ENCODE measurements at places on chromosomes 5 and 9.

DNA sequence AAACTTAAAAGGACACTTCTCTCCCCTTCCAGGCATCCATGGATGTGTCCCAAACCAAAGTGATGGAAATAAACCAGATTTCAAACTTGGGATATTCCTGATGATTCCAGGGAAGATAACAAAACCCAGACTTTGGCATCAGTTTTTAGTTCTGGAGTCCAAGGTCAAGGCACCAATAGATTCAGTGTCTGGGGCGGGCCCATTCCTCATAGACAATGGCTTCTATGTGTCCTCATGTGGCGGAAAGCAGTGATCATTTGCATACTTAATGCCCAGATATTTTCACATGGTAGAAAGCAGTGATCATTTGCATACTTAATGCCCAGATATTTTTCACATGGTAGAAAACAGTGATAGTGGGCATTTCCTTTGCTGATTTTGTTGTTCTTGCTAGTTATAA, 151.4 kb upstream of the DAP start:
- no peak for DNase-seq

- DNase-seq, result no peak
Measured at GRCh38 chr9:124278054-124278540, 20.3 kb downstream of the NEK6 start.

- no peak for DNase-seq
Measured at GRCh38 chr9:136862849-136863622, 3.1 kb downstream of the EDF1 start.

- DNase-seq, result peak; percentile 13
Measured at GRCh38 chr5:135073761-135074345, 39.8 kb upstream of the PITX1 start.

DNA sequence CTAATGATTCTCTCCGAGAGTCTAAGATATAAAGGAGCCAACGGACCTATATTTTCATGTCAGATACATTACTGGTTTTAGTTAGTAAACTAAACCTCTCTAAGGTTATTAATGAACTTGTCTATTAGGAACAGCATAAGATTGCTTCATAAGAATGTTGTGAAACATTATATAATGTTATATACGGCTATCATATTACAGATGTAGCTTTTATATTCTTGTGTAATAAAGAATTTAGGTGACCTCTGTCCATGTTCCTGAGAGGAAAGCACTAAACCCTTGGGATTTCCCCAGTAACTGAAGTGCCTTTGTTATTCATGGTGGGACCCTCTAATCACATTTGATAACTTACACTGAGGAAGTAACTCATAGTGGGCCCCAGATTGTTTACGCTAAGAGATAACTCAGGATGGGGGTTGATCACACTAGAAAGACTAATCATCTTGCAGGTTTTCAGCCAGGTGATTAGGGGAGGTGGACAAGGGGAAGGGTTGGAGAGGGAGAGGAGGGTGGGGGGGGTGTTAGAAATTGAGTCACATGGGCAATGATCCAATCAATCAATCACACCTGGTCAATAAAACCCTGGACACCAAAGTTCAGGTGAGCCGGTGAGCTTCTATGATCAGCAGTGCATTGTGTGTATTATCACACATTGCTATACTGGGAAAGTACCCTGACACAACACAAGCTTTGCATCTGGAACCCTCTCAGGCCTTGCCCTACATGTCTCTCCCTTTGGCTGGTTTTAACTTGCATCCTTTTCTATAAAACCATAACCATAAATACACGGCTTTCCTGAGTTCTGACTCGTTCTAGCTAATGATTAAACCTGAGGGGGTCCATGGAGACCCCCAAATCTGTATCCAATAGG, 25.8 kb downstream of the ECPAS start:
- no peak for DNase-seq

DNA sequence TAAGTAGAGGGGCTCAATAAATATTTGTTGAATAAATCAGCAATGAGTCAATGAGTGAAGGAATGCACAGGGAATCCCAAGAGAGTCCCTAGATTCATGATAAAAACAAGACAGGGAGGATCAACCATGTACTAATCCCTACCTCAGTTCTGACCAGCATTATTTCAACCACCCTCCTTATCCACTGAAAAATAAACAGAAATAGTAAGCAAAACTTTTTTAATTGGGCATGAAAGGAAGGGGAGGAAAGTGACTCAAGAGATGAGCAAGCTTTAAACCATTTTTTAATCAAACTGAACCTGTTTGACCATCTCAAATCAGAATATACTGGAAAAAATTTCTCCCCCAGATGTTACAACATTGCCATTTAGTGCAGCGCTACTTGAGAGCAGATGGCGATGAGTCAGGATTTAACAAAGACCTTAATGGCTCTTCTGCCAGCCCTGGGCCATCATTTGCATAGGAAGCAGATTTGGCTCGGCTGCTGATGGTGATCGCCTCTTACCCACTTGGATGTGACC, 194.8 kb upstream of the SLC30A5 start:
- no peak for DNase-seq

GRCh38 chr5:1901061-1901460, 18.3 kb upstream of the IRX4 start:
- no peak for DNase-seq

GRCh38 chr9:120710110-120710981, 3.9 kb downstream of the MEGF9 start:
- DNase-seq, result no peak

DNA sequence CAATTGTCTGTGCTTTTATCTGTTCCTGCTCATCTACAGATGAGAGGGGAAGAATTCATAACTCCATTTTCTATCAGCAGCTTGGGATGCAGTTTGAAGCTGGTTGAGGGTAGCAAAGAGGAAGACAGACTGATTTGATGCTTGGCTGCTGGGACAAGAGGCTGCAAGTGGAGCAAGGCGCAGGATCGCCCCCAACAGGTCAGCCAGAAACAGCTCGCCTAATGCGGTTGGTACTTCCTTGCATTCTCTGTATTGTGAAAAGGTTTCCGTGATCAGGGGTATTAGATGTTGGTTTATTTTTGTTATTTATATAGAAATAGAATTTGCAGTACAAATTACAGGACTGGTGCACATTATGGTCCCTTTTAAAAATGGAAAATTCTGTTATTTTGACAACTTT, 40.6 kb downstream of the ZNF883 start:
- no peak for DNase-seq

- no peak for DNase-seq
Measured at GRCh38 chr9:131104016-131104740, 7.8 kb downstream of the AIF1L start.

DNA sequence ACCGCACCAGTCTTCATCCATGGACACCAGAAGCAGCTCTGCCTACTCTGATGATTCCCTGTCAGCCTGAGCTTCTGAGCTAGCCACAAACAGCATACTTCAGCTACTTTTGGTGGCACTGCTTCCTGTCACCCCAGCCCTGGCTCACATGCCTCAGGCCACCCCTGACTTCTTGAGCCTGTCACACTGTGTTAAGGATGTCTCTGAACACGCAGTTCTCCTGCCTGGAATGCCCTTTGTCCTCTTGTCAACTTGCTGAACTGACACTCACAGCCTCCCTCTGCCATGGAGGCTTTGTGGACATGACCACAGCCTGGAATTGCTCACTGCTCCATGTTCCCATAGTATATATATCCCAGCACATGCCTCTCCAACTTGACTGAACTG, 7.2 kb downstream of the MACROH2A1 start:
- no peak for DNase-seq

DNA sequence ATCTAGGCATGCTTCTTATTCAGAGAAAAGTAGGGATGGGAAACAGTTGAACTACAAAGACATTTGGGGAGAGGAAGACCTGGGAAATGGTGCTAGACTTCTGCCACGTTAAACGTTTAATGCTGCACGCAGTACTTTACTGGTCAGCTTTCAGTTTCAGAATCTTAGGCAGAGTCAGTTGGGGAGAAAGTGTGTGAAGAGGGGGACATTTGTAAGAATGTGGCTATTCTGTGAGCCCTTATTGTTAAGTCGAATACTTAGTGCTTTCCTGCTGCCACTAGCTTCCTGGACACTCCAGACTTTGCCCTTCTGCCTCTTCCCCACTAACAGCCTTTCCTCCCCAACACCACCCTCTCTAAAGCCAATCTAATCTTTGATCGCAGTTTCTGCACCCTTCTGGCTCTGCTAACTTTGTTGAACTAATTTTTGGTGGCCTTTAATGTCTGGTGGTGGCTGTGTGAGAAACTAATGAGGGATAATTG, 6.1 kb downstream of the CYSTM1 start:
- DNase-seq, result no peak

GRCh38 chr5:43207601-43208000, 15.6 kb downstream of the NIM1K start:
- no peak for DNase-seq

DNA sequence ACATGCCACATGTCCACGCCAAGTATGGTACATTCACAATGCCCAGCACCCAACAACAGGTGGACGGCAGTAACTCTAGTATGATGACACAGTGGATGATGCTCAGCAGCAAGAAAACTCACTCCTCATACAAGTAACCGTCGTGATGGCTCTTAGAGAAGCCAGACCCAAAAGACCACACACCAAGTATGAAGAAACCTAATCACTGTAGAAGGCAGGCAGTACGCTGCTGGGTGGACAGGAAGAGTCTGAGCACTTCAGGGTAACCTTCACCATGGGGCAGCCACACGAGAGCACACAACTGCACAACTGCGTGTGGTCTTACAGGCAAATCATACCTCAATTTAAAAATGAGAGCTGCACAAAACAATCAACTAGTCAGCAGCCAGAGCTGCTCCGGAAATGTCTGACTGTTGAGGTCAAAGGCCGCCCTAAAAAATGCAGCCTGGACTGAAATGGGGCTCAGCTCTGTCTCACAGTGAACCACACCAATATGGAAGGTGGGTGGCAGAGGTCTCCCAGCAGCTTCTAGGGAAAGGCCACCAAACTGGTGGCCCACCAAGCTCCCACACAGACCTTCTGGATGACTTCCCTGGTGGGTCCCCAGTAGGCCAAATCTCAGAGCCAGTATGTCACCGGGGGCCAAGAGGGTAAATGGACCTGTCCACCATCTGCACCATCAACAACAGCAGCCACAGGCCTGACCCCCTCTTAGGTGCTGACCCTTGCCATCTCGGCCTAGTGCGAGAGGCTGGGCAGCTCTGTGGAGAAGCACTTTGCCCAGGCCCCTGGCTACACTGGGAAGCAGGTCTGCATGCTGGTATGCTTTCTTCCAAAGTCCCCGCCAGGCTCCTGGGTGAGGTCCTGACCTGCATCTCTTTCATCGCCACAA, 17.8 kb downstream of the BICD2 start:
- DNase-seq, result no peak

DNA sequence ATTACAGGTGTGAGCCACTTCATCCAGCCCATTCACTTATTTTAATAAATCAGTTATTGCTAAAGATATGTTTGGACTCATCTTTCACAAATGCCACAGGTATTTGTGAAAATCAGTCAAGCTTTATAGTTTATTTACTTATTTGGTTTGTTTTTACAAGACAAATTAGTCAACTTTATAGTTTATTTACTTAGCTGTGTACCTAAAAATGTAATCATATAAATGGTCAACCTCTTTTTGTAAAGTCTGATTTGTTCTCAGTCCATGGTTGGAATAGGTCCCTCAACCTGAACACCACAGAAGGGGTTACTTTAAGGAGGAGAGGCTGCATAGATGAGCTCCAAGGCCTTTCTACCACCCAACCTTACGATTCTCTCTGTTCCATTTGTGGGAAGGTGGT, 80.2 kb downstream of the GNAQ start:
- DNase-seq, result no peak

DNA sequence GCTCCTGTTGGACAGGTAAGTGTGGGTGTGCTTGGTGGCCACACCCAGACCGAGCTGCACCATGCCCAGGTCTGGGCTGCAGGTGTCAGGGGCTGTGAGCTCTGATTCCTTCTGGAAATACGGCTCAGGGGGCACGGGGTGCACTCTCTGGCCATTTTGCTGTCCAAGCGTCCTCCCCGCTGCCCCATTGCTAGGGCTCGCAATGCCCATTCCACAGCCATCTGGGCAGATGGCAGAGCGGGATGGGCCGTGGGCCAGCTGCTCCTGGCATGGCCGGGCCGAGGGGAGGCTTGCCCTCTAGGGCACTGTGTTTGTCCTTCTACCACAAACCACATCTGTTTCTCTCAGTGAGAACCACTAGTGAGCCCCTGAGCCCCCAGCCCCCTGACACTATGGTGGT, 67.9 kb upstream of the RXRA start:
- no peak for DNase-seq

DNA sequence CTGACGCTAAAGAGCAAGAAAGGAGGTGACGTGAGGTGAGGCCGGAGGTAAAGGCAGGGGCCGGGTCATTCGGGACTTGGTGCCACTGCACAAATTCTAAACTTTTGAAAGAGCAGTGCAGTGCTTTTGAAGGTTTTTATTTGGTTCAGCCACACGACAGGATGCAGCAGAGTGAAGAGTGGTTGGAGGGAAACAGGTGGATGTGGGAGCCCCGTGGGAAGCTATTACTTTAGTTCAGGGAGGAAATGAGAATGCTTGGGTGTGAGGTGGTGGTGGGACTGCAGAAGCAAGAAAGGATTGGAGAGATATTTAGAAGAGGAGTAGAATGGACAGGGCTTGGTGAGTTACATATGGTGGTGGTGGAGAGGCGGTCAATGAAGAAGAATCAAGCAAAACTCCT, 64.7 kb upstream of the ITGA2 start:
- no peak for DNase-seq

GRCh38 chr5:171275841-171276544, 33.1 kb upstream of the TLX3 start:
- DNase-seq, result no peak

- no peak for DNase-seq
Measured at GRCh38 chr9:122212473-122213004, 16.2 kb downstream of the LHX6 start.

DNA sequence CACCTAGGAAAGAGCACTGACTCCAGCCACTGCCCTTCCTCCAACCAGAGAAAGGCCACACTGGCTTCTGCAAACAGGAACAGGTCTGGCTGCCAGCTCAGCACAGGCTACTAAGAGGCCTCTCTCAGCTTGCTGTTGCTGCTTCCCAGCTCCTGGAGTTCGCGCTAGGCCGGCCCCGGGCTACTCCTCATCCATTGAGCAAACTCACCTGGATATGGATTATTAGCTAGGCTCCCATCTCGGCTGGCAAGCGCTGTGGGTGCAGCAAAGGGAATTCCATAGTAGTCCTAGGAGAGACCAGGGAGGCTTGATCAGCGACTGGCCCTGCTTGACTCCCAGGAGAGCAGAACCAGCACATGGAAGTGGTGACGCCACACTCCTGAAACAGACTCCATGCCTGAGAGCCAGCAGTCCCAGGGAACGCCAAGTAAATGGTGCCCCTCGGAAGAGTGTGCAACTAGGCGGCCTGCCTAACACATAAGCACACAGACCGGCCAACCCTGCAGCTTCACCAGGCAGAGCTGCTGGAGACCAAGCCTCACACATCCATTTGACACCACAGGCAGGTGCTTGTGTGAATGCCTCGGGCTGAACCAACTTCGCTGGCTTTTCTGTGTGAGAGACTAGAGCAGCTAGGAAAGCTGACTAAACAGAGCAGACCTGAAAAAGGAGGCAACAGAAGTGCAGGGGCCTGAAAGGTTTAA, 107.2 kb downstream of the UBE2R2 start:
- no peak for DNase-seq

DNA sequence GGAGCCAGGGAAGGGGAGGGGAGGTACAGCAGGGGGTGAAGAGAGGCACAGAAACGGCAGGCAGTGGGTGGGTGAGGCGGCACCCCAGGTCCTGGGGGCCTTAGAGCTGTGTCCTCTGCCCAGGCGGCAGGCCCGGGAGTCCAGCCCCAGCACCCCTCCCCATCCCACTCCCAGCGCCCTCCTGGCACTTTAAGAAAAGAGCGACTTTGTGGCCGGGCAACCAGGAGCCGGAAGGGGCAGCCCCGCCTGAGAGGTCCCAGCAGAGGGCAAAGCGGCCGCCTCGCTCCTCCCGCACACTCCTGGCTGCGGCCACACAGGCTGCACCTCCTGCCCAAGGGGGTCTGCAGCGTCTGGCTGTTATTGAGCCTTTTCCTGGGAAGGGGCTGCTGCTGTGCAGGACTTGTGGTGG, 42.6 kb downstream of the NACC2 start:
- DNase-seq, result no peak
